ENCODE measurements at places on chromosomes 13 and 19.

DNA sequence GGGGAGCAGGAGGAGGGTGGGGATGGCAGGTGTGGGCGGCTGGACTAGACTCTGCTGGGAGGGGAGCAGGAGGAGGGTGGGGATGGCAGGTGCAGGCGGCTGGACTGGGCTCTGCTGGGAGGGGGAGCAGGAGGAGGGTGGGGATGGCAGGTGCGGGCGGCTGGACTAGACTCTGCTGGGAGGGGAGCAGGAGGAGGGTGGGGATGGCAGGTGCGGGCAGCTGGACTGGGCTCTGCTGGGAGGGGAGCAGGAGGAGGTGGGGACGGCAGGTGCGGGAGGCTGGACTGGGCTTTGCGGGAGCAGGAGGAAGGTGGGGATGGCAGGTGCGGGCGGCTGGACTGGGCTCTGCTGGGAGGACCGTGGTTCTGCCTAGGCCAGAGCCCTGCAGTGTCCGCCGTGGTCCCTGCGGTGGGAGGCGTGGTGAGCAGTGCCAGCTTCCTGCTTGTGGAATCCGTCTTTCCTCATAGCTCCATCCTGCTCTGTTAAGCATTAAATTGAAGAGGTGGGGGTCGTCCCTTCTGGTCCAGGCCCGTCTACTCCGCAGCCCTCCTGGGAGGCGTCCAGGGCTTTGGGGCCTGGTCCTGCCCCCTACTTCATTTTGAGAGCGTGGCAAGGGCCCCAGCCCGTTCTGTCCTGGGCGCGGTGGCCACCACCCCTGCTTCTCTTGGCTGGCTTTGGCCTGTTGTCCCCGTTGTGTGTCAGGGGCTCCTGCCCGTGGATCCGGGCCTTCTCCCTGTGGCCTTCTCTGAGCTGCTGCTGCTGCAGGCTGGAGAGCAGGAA lies 4.7 kb downstream of the SPPL2B start:
- DNase-seq, result no peak

GRCh38 chr19:8607386-8607785 lies 3.1 kb downstream of the ADAMTS10 start:
- no peak for DNase-seq

- no peak for DNase-seq
Measured at GRCh38 chr13:54198911-54199310, 1170.3 kb downstream of the OLFM4 start.

- no peak for DNase-seq
Measured at GRCh38 chr13:21176982-21177284, 475 bp downstream of the MRPL57 start.

GRCh38 chr19:16258440-16258903 lies 60.8 kb downstream of the AP1M1 start:
- DNase-seq, result no peak

DNA sequence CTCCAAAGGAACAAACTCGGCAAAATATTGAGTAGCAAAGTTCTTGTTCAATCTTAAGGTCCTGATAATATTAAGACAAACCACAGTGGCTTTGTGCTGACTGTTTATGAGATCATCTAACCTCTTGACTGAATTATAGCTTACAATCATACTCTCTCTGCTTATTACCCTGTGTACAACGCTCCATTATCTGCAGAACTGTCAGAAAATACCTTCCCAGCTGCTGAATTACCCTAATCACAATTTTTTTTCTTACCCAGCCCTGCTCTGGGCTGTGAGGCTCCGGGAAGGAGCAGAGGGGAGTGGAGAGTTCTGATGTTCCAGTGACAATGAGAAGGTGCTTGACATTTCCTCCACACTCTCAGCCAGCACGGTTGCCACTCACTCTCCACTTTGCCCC lies 64.8 kb downstream of the DCT start:
- peak; percentile 76 for DNase-seq

Measured in NCI-H1930 (cell line).